ENCODE measurements at places on chromosomes 7 and 10.
A peak's percentile ranks its signal among the peaks of the same experiment; 100 is the strongest.

GRCh38 chr7:135977007-135977741 lies at the start of gene MTPN:
MTPN (minus strand) TSS chr7:135977359; CDS start chr7:135977100, 259 bp downstream.
- DNase-seq: peak; percentile 95

DNA sequence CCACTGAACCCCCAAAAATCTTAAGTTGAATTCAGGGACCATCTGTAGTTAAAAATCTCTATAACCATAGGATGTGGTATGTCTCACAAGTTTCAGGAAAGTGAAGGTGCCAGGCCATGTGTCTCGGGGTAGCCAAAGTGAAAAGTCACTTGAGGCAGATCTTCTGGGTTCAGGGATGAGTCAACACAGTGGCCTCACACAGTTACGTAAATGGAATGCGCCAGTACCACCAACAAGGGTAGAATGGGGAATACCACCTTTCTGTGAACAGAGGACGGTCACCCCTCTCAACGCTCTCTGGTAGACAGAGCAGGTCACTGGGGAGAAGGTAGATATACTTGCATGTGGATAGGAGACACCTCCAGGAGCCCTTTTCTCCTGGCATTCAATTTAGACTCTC lies 71.4 kb downstream of the ELMO1 start:
- no peak for DNase-seq

DNA sequence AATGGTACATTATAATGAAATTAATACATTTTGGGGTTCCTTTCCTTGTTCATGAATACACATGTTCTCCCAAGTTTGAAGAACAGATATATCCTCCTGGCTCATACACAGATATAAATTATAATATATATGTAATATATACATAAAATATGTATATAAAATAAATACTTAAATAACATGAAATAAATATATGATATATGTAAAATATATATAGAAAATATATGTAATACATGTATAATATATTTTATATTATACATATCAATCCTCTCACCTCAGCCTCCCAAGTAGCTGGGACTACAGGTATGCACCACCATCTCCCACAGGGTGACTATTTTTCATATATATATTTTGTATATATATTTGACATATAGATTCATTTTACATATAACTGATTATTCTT lies 68.0 kb downstream of the MRC1 start:
- DNase-seq: no peak

DNA sequence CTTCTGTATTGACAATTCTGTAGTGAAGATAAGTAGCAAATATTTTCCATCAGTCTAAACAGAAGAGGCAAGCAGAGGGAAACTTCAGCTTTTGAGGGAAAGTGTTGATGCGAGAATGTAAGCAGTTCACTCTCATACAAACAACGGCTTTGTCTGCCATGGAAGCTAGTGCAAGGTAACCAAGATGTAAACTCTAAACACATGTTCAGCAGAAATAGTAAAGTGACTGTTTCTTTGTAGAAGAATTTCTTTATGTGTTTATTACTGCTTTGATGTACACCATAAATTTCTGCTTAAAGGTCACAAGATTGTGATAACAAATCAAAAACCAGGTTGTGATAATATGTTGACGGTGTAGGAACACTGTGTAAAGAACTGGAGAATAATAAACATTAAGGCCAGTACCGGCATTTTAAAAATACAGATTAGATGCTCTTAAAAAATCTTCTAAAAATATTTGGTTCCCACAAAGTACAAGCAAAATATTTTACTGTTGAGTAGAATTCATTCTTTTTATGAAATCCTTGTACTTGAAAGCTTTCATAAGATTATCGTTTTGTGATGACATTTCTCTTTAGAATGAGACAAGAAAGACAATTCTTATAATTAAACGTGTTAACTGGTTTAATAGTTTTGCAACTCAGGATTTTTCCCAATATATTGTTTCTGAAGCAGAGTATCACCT lies 34.2 kb downstream of the SEMA3C start:
- DNase-seq: no peak

DNA sequence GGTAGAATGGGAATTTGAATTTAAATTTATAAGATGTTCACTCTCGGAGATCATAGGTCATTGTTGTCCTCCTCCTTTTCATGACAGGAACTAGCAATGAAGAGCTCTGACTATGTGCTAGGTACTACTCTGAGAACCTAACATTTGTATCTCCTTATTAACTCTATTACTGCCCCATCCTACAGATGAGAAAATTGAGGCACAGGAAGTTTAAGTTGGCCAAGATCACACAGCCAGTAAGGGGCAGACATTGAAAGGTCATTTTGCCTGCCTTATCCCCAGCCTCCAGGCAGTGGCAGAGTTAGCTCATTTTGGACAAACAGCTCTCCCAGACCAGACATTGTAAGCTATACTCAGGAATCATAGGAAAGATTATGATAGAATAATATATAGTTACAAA lies 6.0 kb downstream of the SRGN start:
- no peak for DNase-seq

Data from RWPE2 (cell line).